ENCODE measurements at places on chromosomes 16 and 17.

DNA sequence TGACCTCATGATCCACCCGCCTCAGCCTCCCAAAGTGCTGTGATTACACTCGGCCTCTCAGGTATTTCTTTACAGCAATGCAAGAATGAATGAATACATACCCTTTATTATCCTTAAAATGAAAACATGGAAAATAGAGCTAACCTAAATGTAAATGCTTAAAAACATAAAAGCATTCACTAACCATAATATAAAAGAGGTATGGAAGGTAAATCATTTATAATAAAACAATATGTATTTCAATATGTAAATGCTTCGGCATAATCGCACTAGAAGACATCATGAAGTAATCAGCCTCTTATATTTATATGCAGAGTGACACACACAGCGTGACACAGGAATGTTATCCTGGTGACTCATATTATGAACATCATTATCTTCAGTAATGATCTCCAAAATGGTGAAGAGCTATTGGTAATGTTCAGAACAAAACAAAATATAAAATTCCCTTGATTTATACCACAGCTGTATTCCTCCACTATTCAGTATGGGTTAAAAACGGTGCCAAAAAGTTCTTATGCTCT lies 53.9 kb downstream of the AIPL1 start:
- no peak for DNase-seq

GRCh38 chr17:79698146-79698846 lies 32.4 kb upstream of the ENPP7 start:
- no peak for DNase-seq

- peak; percentile 29 for DNase-seq
Observed at GRCh38 chr16:4746991-4747574, 12.7 kb downstream of the DNAAF8 start.

DNA sequence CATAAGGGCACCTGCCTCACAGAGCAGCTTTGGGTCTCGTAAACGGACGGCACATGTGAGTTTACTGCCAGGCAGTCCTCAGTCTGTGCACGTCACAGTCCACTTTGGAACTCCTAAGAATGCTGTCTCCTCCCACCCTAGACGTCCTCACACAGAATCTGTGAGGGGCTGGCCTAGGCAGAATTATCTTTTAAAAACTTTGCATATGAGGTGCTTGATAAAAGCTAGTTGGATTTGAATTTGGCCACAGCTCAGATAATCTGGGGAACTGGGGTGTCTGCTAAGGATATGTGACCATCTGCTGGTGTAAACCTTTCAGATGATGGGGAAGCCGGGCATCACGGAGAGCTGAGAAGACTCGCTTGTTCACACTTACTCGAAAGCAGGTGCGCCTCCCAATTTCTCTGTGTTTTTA lies 64.4 kb downstream of the METRNL start:
- DNase-seq: peak; percentile 2

DNA sequence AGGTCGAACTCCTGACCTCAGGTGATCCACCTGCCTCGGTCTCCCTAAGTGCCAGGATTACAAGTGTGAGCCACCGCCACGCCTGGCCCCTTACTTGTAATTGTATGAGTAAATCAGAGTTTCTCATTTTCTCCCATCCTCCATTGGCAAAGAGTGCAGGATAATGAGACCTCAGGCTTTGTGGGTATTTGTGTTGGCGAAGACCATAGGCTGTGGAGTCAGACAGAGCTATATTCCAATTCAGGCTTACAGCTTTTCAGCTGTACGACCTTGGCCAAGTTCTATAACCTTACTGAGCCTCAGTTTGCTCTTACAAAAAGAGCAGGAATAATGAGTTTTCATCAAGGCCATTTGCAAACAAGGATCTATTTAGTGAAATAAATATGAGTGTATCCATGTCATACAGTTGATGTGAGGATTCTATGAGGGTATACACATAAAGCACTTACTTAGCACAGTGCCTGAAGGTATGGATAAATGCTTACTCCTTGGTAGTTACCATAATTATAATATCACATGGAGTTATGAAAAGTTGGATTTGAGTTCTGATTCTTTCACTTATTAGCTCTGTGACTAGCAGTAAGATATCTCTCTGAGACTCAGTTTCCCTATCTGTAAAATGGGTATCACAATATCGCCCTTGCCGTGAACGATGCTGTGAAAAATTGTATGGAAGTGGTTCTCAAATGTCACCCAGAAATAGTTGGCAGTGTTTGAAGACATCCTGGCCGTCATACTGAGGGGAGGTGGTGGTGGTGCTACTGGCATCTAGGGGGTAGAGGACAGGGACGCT lies 25.6 kb upstream of the CPPED1 start:
- DNase-seq: no peak

DNA sequence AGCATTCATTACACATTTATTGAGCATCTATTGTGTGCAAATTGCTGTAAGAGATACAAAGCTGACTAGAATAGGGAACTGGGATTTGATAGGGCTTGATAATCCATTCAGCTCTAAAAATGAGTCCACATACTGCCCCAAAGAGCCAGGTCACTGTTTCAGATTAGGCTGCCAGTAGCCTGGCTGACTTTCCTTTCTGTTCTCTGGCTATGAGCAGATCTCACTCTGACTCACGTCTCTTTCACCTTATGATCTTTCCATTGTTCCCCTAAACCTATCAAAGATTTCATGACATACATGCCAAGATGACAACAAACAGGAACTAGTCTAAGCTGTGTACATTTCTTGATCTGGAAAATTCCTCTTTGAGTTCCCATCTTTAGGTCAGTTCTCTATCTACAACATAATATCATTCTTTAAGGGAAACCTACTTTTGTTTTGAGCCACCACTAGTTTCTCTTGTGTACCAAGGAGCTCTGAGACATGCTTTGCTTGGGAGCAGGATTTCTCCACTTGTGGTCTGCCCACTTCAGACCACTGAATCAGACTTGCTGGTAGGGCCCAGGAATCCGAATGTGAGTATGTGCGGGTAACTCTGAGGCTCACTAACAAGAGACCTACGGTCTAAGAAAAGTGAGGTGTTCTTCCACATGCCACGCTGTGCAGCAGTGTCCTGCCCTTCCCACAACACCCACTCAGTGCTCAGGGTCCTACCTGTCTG lies 40.9 kb upstream of the ICAM2 start:
- no peak for DNase-seq
